ENCODE measurements at places on chromosomes 1 and 21. TPM values are rescaled to one million over a fixed set of nuclear protein-coding genes. Genes with fewer than 3 reads are reported as not detected.

SIM2 gene
- total RNA-seq: 6.0 TPM

CELA2A gene
- total RNA-seq: not detected

GRCh38 chr1:1895456-1896336 is 4.8 kb upstream of the GNB1 start:
- no peak for DNase-seq

- DNase-seq: no peak
Observed at GRCh38 chr1:211975152-211975941, 60.0 kb downstream of the INTS7 start.
